Right hindlimb (tissue), 1 donor: ENCODE measurements at places on chromosomes 6 and 20.

DNA sequence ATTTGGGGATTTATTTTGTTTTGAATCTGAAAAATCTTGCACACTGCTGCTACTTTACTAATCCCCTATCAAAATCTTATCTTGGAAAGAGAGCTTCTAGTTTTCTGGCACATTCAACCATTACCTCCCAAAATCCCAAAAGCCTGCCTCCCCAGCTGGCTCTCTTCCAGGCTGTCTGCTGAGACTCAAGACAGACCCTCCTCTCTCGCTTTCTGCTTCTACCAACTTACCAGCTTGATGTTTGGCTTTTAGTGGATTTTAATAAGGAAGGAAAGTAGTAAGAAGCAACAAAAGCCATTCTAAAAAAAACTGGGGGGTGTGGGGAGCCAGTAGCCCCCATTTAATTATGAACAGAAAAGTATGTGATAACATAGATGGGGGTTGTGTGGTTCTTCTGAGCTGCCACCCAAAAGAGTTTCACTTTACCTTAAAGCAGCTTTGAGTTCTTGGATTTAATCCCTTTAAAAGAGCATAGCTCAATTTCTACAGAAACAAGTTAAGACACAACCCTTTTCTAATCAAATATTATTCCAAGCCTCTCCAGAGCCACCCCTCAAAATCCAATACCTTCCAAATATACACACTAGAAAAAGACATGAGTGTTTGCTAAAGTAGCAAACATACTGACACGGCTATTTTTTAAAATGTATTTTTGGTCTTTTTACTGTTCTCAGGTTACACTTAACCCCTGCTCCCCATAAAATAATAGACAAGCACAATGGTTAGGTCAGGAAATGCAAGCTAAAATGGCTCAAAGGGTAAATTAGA is 71.7 kb downstream of the ATP9A start:
- peak; percentile 42 for DNase-seq

DNA sequence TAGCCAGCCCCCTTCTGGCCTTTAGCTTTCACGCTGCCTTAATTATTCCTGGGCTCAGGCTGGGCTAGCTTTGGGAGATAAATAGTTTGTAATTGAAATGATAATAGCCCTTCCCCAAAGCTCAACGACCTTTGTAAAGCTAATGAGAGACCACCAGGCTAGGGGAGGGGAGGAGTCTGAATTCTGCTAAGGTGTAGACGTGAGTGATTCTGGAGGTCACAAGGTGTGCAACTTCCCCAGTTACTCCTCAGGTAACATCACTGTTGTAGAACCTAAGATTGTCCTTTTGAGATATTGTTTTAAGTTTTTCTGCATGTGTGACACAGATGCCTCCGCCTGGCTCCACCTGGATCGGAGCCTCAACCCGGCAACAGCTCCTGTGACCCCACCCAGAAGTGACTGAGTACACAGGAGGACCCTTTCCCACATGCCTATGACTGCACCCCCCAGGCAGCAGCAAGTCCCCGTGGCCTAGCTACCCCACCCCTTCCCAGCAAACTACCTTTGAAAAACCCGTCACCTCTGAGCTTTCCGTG is 5.8 kb upstream of the GPR31 start:
- DNase-seq, result no peak

GRCh38 chr20:53751620-53752318 is 158.1 kb upstream of the ZNF217 start:
- no peak for DNase-seq

DNA sequence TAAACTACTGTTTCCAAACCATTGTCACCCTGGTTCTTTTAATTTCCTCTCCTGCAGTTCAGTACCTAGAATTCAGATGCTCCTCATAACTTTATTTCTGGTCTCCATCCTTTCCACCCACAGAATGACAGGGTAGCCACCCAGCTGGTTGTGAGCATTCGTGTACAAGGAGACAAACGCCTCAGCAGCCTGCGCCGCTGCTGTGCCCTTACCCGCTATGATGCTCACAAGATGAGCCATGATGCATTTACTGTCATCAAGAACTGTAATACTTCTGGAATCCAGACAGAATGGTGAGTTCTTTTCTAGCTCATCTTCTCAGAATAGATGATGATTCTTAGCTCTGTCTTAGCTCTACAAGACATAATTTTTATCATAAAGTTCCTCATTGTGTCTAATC is 18.6 kb downstream of the GTPBP2 start:
- DNase-seq, result no peak

DNA sequence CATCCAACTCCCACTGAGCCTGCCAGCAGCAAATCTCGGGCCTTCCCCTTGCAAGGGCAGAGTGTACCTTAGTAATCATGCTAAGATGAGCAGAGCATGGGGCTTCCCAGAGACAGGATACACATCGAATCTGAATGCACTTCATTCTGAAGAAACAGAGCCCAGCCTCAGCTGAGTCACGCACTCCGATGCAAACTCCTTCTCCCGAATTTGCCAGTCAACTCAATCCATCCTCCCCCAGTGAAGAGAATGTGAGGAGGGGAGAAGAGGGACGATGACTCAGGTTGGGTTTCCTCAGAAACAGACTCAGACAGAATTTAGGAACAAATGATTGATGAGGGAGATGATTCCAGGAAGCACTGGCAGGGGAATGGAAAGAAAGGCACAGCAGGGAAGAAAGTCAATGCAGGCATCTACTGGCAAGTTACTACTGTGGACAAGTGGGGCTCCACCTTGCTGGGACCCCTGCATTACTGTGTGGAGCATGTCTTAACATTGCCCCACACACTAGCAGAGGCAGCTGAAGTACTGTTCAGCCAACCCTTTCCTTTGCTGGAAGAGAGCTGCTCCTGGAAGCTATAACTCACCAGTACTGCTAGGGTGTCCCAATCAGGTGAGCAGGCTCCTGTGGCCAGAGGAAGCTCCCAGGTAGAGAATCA is 251.6 kb downstream of the ADGB start:
- DNase-seq, result no peak

DNA sequence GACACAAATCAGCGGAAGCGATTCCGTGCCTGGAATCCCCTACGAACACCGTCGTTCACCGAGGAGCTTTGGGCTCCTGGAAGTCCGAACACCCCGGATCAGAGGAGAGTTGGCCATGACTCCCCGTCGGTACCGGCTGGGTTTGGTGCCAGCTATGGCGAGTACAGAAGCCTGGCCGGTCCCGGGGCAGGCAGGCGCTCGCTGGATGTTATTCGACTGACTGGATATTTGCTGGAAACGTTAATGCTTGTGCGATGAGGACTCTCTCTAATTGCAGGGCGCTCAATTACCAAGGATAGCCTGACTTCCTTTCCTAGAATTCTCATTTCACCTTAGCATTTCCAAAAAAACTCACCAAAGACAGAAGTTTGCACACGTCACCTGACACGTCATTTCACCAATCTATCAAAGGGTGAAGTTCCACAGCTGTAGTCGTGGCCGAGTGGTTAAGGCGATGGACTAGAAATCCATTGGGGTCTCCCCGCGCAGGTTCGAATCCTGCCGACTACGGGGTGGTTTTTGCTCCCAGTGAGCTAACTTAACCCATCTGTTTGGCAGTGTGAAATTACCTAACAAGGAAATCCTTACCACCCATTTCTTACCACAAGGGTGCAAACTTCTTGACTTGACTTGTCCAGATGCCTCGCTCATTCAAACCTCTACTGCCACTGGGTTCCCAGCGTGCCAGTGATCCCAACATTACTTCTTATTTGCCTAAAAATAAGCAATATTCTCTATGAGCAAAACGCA is 22.7 kb upstream of the ZNF184 start:
- DNase-seq, result peak; percentile 68

- DNase-seq, result no peak
These were observed 101.4 kb downstream of the PERP start for GRCh38 chr6:138005846-138006245.

DNA sequence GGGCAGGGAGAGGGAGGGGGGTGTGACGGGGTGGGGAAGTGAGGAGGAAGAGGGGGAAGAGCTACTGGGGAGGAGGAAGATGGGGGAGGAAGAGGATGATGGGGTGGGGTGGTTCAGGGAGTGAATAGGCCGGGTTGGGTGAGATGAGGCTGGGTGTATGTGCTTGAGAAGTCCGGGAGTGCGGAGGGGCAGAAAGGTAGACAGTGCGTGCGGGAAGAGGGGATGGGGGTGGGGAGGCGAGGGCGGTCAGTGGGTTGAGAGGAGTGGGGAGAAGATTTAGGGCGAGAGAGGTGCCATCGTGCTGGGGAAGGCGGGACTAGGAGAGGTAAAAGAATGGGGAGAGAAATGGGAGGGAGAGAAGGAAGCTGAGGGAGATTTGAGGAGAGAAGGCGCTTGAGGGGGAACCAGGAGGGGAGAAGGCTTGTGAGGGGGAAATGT is 30.9 kb upstream of the NOTCH4 start:
- DNase-seq, result no peak

DNA sequence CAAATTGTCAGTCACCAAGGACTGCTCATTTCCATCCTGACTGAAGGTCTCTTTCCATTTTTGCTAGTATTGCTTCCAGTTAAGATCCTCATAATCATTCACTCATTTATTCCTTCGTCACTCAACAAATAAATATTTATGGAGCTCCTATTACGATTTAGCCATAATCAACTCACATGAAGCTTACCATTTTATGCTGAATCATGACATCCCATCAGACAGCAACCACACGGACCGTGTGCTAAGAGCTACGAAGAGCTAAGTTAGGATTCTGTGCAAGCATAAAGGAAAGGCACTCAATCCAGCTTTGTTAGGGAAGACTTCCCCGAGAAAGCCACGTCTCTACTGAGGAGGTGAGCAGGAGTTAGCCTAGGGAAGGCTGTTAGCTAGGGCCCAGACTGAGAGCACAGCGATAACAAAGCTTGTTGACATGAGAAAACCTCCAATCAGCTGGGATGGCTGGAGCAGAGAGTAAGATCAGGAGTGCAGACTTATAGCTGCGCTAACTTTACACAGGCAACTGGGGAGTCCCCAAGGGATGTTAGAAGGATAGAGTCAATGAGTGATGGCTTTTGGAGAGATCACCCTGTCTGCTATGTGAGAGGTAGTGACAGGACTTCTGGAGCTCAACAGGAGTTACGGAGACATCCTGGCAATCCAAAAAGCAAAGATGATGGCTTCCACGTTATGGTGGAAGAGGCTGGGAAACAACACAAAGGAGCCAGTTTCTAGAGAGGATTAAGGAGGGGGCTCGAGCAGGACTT is 2.6 kb upstream of the GID8 start:
- peak; percentile 12 for DNase-seq
